Activated naive CD8-positive, alpha-beta T cell treated with anti-CD3 and anti-CD28 coated beads, Interleukin-2, amount 10 ng/mL, durations not matched to agents 7 days and 5 days (primary cell): ENCODE measurements at places on chromosomes 7 and 10. TPM values are rescaled to one million over a fixed set of nuclear protein-coding genes. Genes with fewer than 3 reads are reported as not detected.

C10orf105 gene
- total RNA-seq: 0.30 TPM

CLRN3 gene
- total RNA-seq: not detected

NUTM2E gene
- not detected for total RNA-seq

FKBP9 gene
- total RNA-seq: 0.37 TPM

DNA sequence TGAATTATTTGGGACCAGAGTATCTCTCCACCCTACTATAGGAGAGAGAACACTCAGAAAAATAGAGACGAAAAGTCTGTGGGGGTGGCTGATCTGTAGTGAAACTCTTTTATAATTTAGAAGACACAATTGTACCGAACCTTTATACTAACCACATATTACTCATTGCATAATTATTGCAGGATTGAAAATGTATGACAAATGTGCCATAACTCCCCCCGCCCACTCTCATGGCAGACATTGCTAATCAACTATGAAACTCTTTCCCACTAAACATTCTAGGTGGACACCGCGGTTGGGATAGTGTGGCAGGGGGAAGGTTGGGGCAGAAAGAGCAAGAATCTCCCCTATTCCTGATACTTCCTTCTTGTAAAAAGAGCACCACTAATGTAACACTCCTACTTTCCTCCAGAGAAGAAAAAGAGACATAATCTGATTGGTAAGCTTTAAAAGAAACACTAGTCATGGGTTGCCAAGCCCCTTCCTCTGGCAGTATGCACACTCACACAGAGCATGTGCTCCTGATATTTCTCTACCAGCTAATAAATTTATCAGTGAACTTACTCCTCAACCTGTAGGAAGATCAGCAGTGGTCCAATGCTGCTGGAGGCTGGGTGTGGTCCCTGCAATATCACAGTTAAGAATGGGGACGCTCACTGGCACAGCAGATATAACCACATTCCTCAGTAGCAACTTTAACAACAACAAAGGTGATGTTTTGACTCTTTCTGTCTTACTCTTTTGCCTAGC, 18.7 kb upstream of the ARID5B start:
- DNase-seq: no peak

DNA sequence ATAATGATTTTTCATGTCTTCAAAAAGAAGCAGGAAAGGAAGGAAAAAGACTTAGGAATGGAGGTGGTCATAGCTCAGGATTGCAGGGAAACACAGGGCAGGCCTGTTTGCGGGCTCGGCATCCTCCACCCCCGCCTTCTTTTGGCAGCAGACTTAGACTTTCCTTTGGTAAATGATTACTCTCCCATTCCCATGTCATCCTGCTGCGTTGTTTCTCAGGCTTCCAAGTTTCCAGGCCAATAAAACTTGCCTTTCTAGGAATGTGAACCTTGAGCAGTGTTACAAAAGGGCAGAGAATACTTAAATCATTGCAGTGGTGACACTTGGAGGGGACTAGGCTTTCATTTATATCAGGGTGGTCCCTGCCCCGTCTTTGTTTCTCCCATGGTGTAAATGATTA, 34.0 kb upstream of the DGKB start:
- no peak for DNase-seq

DNA sequence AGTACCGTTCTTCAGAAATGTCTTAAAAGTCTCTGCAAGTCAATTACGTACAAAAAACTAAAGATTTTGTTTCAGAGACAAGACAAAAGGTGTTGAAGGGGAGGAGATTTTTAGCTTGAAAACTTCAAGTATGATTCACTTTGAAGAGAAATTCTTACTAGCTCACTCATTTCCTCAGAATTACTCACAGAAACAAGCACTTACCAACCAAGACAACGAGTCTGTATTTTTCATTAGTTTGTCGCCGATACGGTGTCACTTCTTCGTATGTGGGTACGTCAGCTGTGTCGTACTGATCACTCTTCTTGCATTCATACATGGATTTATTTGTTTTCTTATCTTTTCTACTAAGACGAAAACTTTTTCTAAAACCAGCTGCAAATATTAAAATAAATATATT, 90.6 kb upstream of the ODAD2 start:
- no peak for DNase-seq
